Heart right ventricle (tissue), 16 donors: ENCODE measurements at places on chromosomes 2 and 18. TPM values are rescaled to one million over a fixed set of nuclear protein-coding genes. Genes with fewer than 3 reads are reported as not detected.

CFC1 gene
- not detected for total RNA-seq

NT5DC4 gene
- not detected for total RNA-seq

CNTNAP5 gene
- not detected for total RNA-seq

NAT8 gene
- total RNA-seq = not detected

RPRM gene
- total RNA-seq = not detected

NT5C1B gene
- not detected for total RNA-seq

ZDBF2 gene
- 13.7 TPM for total RNA-seq

EFEMP1 gene
- total RNA-seq = 21.4 TPM

FAM161A gene
- total RNA-seq = 1.4 TPM

NEDD4L gene
- 49.0 TPM for total RNA-seq

DSC3 gene
- 0.44 TPM for total RNA-seq

MPV17 gene
- 57.1 TPM for total RNA-seq

LAMA3 gene
- 5.3 TPM for total RNA-seq

EMX1 gene
- not detected for total RNA-seq

DPP4 gene
- 2.5 TPM for total RNA-seq

FBLN7 gene
- total RNA-seq = 0.22 TPM

TCF7L1 gene
- 10.9 TPM for total RNA-seq

HOXD10 gene
- not detected for total RNA-seq

ST8SIA5 gene
- 2.5 TPM for total RNA-seq

RAPGEF4 gene
- 10.7 TPM for total RNA-seq

ANKRD53 gene
- 0.26 TPM for total RNA-seq

ANKRD30BL gene
- not detected for total RNA-seq

KCNG3 gene
- total RNA-seq = not detected

VAMP5 gene
- total RNA-seq = 57.1 TPM

SERPINB3 gene
- not detected for total RNA-seq

SLC19A3 gene
- 1.8 TPM for total RNA-seq

CXCR1 gene
- 0.77 TPM for total RNA-seq

LIMS3 gene
- 3.7 TPM for total RNA-seq

CCDC68 gene
- total RNA-seq = 3.1 TPM

SLC8A1 gene
- total RNA-seq = 1,290 TPM

SERPINB4 gene
- not detected for total RNA-seq

ANKRD62 gene
- total RNA-seq = not detected

RUFY4 gene
- total RNA-seq = 0.21 TPM

RAB12 gene
- 109 TPM for total RNA-seq

REG1B gene
- 0.49 TPM for total RNA-seq

GRB14 gene
- 21.8 TPM for total RNA-seq

LRP2 gene
- total RNA-seq = 0.39 TPM

UGT1A5 gene
- total RNA-seq = not detected

TEX44 gene
- not detected for total RNA-seq

GPN1 gene
- total RNA-seq = 20.3 TPM

GKN1 gene
- total RNA-seq = not detected

CRIM1 gene
- 79.1 TPM for total RNA-seq

RGPD4 gene
- total RNA-seq = not detected

ICOS gene
- not detected for total RNA-seq

ZC3H8 gene
- total RNA-seq = 11.6 TPM

TTR gene
- not detected for total RNA-seq

KCNF1 gene
- 0.15 TPM for total RNA-seq

UPP2 gene
- not detected for total RNA-seq

TRIB2 gene
- total RNA-seq = 35.2 TPM

ASB18 gene
- 10.1 TPM for total RNA-seq

TMEM200C gene
- total RNA-seq = 0.04 TPM

CDKL4 gene
- 0.51 TPM for total RNA-seq

ANKRD36C gene
- 8.1 TPM for total RNA-seq

PSMA8 gene
- not detected for total RNA-seq

TRIP12 gene
- total RNA-seq = 178 TPM
